ENCODE measurements at places on chromosomes 2 and 18. TPM values are rescaled to one million over a fixed set of nuclear protein-coding genes. Genes with fewer than 3 reads are reported as not detected.

Gene TFCP2L1
- 3.1 TPM for total RNA-seq

DNA sequence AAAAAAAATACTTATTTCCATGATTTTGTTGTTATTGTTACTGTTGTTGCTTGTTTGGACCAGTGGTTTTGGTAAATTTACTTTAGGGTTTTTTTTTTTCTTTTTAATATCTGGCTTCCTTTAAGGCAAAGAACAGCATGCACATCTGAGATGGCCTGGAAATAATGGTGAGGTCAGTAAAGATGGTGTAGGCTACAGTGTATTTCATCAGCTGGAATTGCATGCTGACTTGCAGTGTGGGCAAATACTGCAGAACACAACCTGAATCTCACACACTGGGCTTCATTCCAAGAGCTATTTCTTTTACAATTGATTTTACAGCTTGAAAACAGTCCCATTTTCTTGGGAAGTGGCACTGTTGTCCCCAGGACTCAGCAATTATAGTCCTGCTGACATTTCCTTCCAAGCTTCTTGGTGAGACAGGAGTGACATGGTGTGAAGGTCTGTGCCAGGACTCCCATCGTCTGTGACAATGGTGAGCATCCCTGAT is 376.1 kb upstream of the SOX11 start:
- no peak for DNase-seq

- no peak for DNase-seq
These were observed 201.5 kb upstream of the BOD1L2 start for GRCh38 chr18:56945171-56946083.

DNA sequence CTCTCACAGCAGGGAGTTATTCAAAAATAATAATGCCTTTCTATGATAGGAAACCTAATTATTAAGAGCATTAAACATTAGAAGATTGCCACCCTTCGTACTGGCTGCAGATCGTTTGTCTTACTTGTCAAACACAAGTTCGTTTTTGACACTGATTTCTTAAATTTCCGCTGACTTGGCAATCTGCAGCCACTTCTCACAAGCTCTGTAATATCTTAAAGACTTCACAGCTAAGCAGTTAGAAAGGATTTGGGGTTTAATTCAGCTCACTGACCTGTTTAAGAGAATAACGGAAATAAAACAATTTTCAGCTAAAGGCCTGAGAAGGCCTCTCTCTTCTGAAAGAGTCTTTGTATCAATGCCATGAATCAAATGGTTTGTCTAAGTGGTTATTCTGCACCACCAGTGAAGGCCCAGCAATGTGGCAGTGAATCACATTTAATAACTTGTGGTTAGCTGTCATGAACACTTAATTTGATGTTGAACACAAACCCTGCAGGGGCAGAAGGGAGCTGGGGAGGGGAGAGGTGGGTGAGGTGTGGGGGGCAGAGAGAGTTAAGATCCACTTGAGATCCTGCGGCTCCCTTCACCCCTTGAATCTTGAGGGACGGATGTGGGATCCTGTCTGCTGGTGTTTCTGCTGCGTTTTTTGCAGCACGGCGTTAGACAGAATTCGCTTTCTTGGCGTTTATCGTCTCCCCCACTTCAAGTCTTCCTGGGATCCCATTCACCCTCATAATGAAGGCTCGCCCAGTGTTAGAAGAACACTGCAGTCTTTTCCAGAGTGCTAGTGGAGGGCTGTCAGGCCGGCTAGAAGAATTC is 145.4 kb upstream of the SATB2 start:
- DNase-seq: no peak

Gene HOXD13
- total RNA-seq: 1.1 TPM

Data from mesenteric fat pad (tissue), 1 donor.